ENCODE measurements at places on chromosomes 1 and 21.

- no peak for DNase-seq
These were observed 2.4 kb downstream of the SLC41A1 start for GRCh38 chr1:205810448-205811157.

- DNase-seq, result no peak
These were observed 5.1 kb upstream of the REG4 start for GRCh38 chr1:119816407-119816806.

GRCh38 chr21:43294194-43294902, 125.5 kb downstream of the CRYAA start:
- DNase-seq, result no peak

DNA sequence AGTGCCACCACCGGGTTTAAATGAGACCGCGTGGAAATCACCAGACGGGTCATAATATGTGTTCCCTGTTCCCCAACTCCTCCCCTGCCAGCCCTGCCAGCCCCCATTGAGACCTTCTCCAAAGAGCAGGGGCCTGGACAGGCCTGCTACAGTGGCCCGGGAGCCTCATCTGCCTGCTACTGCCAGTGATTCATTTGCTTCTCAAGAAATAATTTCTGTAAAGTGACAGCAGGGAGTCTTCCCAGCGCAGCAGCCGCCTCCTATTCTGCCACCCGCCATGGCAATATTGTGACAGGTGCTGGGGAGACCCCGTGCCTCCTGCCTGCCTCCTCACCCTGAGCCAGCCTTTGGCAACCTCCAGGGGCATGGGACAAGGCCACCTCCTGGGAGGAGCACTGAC, 8.9 kb downstream of the IFFO2 start:
- no peak for DNase-seq

DNA sequence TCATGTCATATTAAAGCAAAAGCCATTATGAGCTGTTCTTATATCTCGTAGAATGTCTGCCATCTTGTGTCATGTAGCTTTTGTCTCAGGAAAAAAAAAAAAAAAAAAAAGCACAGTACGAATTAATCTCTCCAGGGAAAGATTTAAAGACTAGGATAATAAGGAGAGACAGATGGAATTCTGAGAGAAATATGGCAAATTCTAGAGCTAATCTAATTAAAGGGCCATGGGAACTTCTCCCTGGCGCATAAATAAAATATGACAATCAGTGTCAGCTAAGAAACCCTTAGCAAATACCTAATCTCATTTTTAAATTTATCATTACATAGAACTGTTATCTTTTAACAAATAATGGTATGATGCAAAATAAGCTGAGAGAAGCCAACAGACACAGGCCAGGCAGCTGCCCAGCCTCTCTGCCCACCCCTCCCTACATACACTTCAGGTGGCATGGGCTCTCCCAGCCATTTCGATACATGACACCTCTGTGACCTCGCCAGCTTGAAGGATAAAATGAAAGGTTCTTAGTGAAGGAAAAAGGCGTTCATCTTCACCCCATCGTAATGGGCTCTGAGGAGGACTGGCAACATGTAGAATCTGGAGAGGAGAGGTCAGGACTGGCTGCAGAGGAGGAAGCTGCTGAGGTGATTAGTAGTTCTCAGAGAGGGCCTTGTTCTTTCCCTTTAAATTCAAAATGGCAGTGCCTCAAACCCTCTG, 39.8 kb downstream of the DISC1 start:
- DNase-seq, result no peak

GRCh38 chr1:118012515-118013124, 83.1 kb downstream of the WDR3 start:
- DNase-seq, result no peak

DNA sequence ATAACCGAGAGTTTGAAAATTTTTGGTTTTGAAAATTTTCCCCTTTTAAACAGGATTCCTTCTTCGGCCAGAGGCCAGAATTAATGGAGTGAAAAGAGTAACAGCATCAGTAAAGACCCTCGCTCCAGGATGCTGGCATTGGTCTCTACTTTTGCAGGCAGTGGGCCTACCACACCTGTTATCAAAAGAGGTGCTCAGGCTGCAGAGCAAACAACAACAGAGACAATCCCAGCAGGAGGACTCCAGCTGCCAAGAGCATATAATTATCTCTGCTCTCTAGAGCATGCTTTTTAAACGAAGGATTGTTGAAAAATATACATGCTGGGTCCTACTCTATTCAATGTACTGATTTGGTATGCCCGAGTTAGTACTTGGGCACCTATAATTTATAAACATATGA, 1048.5 kb downstream of the PLA2G4A start:
- no peak for DNase-seq

DNA sequence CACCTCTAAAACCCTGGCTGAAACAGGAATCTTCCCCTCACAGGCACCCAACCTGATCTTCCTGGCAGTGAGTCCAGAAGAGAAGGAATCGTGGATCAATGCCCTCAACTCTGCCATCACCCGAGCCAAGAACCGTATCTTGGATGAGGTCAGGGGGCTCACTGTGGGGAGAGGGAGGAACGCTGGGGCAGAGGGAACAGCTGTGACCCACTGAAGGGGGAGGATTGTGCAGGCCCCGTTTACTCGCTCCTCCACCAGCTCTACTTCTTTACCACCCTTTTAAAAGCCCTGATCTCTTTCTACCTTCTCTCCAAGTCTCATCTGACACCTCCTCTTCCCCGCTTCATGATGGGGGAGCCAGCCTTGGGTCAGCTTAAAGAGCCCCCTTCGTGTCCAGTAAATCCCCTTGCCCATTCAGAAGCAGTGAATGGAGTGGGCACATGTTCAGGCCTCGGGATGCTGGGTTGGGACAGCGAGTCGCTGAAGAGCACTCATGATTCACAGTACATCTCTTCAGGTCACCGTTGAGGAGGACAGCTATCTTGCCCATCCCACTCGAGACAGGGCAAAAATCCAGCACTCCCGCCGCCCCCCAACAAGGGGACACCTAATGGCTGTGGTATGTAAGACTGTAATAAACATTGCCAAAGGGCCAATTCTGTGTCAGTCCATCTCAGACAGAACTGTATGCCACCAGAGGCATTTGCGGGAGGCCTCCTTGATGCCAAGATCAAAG, 7.3 kb downstream of the PLEKHO1 start:
- no peak for DNase-seq

- no peak for DNase-seq
These were observed 21.2 kb upstream of the DIP2A start for GRCh38 chr21:46437511-46437910.

- no peak for DNase-seq
These were observed 761 bp downstream of the TNNT2 start for GRCh38 chr1:201376464-201377374.

- DNase-seq, result no peak
These were observed 262.5 kb downstream of the HLX start for GRCh38 chr1:221141606-221142285.

GRCh38 chr1:26349188-26349876, 4.6 kb downstream of the CRYBG2 start:
- no peak for DNase-seq

GRCh38 chr1:38291906-38292521, 245.4 kb upstream of the POU3F1 start:
- DNase-seq, result no peak

DNA sequence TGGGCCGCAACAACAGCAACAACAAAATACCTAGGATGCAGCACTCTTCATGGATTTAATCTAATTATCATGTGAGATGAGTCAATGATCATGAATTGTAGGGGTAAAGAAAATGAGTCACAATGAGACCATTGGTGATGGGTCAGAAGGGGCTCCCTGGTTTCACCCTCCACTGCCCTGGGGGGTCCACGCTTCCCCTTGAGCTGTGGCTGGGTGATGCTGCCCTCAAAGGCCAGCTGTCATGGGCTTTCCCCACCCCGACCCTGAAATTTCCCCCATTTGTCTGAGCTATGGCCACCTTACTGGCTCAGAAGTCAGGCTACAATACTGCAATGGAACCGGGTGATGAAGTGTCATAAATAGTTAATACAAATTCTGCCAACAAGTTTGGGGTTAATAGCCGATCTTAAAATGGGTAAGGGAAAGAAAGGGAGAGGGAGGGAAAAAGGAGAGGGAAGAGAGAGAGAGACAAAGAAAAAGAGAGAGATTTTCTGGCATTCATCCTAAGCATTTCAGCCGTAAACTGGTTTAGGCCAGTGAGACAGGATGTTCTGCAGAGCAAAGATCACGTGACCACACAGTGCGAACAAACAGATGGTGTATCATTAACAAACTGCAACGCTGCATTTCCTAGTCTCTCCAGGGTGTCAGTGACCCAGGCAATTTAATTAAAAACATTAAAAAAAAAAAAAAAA, 143.4 kb upstream of the ERRFI1 start:
- DNase-seq, result peak; percentile 59

- no peak for DNase-seq
These were observed 192.3 kb upstream of the ADGRL4 start for GRCh38 chr1:79198832-79199231.

Data from GM12878 (cell line).